ENCODE measurements at places on chromosomes 7 and 10. TPM values are rescaled to one million over a fixed set of nuclear protein-coding genes. Genes with fewer than 3 reads are reported as not detected.
A peak's percentile ranks its signal among the peaks of the same experiment; 100 is the strongest.

GRCh38 chr10:6347391-6347951 lies 144.7 kb downstream of the PFKFB3 start:
- peak overlapping the region; percentile 63 for H3K4me3 ChIP-seq
- H3K27me3 ChIP-seq: no peaks in the 10 kb centered on the region
- peaks cover 43% of the 10 kb centered on the region for H3K4me1 ChIP-seq
- no peaks in the 10 kb centered on the region for H3K36me3 ChIP-seq
- peak; percentile 56 for DNase-seq
- H3K27ac ChIP-seq: peak overlapping the region; percentile 95

DNA sequence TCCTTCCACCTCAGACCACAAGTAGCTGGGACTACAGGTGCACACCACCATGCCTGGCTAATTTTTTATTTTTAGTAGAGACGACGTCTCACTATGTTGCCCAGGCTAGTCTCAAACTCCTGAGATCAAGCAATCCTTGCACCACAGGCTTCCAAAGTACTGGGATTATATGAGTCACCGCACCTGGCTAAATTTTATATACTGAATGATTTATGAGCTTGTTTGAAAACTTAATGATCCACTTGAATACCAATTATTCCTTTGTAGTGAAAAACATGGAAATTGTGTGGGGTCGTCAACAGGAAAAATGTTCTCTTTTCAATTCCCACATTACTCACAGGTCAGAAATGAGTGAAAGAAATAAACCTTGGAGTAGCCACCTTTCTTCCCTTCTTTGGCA lies 31.3 kb downstream of the RAPGEF5 start:
- peaks cover 87% of the 10 kb centered on the region for H3K4me1 ChIP-seq
- H3K27ac ChIP-seq: peak overlapping the region; percentile 56
- H3K36me3 ChIP-seq: no peaks in the 10 kb centered on the region
- no peak for DNase-seq

DNA sequence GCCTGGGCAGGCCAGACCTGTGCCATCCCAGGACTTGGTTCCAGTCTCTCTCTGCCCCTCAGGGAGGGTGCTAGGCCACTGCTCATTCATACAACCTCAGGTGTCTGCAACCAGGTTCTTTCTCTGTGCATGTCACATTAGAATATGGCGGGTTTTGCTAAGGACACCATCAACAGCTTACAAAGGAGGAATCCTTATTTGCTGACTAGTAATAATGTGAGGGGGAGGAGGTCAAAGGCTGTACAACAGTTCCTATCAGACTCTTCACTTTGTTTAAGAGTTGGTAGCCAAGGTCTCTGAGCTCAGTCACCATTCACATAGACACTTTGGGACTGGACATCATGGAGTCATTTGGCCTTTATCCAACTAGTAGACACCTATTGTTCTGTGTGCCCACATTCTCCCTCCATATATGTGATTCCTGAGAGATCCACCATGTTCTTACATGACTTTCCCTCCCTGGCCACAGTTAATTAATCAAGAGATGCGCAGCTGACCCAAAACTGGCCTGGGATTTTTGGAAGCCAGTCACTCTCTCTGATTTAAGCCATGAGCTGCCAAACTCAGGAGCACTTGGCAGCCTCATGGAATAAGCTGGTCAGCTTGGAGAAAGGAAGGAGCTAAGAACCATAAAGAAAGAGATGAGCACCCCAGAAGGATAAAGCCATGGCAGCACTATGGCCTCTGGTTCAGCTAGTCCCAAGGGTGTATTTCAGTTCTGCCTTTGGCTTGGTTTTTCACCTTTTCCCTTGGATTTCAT lies 51.2 kb downstream of the DPCD start:
- no peak overlapping the region for H3K4me3 ChIP-seq
- H3K36me3 ChIP-seq: peaks cover 3% of the 10 kb centered on the region
- no peaks in the 10 kb centered on the region for H3K4me1 ChIP-seq
- no peak overlapping the region for H3K27ac ChIP-seq
- H3K27me3 ChIP-seq: no peaks in the 10 kb centered on the region

GRCh38 chr7:37040330-37040729 lies 316.0 kb upstream of the AOAH start:
- H3K36me3 ChIP-seq: no peaks in the 10 kb centered on the region
- H3K4me1 ChIP-seq: peaks cover 1% of the 10 kb centered on the region
- no peak overlapping the region for H3K4me3 ChIP-seq
- DNase-seq: no peak
- H3K27ac ChIP-seq: no peak overlapping the region
- no peaks in the 10 kb centered on the region for H3K27me3 ChIP-seq

DNA sequence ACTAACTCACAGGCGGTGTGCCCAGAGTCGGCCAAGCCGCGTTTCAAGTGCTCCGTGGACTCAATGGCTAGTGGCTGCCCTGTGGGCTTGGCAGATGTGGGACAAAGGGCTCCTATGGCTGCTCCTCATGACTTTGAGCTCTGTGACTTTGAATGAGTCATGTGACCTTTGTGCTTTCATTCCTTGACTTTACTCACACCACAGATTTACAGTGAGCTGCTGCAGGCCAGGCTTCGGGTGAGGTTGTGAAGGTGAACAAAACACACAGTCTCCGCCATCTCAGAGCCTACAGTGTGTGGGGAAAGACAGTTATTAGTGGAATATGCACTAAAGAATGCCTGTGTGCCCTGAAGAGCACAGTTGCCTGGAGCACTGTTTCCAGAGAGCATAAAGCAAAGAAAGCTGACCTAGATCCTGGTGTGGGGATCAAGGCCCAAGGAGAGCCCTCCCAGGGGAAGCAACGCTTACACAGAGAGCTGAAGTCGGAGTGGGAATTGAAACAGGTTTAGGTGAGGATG lies 29.7 kb upstream of the PLEKHA1 start:
- H3K4me3 ChIP-seq: no peak overlapping the region
- H3K36me3 ChIP-seq: no peaks in the 10 kb centered on the region
- DNase-seq: no peak
- H3K27ac ChIP-seq: no peak overlapping the region
- H3K27me3 ChIP-seq: no peaks in the 10 kb centered on the region

DNA sequence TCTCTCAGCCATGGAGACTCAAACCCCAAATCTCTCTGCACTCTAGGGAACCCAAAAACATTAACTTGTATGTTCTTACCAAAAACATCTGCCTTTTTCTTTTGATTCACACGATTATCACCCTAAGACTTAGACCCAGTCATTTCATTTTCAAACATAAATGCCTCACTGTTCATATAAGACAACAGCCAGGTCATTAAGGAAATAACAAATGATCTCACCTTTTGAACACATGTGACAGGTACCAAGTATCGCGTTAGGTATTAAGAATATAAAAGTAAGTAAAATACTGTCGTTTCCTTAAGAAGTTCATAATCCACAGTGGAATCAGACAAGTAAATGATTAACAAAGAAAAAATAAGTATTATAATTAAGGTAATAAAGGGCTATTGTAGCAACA lies 8.8 kb downstream of the TM9SF3 start:
- no peak overlapping the region for H3K4me3 ChIP-seq
- peaks cover 14% of the 10 kb centered on the region for H3K36me3 ChIP-seq
- no peak for DNase-seq
- peaks cover 5% of the 10 kb centered on the region for H3K4me1 ChIP-seq

DNA sequence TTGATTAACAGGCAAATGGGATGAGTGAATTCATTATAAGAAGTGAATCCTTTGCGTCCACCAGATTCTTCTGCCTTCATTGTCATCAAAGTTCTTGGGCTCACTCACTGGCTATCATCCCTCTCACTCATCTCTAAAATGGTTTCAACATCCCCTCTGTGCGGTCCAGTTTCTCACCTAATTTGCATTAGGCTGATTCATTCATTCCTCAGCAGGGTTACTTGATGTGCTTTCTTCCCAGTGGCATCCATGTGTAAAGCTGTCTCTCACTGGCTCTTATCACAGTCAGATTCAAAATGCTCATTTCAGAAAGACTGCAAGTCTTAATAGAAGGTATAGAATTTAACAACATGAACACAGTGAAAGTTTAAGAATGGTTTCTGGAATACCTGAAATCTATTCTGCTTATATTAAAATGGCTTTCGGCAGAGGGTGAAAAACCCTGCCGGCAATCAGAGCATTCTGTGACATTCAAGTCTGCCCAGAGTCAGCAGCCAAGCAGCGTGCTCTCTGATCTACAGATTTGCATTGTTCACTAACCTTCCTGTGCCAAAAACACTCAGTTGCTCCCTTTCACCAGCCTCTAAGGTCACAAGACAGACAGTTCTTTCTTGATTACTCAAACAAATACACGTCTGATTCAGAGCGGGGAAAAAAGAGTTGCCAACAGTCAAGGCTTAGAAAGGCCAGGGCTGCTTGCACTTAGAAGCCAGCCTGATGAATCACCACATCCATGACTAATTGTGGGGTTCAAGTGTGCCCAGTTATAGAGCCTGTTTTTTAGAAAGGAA lies 106.7 kb downstream of the TES start:
- H3K27me3 ChIP-seq: no peaks in the 10 kb centered on the region
- H3K36me3 ChIP-seq: no peaks in the 10 kb centered on the region
- no peak for DNase-seq
- H3K27ac ChIP-seq: no peak overlapping the region

DNA sequence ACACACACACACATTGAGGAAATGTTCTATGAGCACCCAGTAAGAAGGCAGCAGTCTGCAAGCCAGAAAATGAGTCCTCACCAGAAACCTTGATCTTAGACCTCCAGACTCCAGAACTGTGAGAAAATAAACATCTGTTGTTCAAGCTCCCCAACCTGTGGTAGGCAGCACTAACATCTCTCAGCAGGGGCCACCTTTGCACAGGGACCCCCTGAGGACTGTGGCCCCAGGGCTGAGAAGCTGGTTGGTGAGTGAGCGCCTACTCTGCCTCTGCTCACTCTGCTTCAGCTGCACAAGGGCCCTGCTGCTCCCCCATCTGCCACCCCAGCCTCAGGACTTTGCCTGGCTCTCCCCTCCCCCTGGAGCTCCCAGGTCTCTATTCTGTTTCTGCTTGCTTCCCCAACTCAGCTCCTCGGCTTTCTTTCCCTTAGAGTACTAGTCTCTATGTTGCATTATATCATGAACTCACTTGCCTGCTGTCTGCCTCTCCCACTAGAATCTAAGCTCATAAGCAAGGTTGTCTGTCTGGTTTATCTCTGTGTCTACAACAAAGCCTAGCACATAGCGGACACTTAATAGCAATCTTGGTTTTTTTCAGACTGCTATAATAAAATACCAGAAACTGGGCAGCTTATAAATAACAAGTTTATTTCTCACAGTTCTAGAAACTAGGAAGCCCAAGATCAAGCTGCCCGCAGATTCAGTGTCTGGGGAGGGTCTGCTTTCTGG lies 40.4 kb upstream of the PRLHR start:
- DNase-seq: no peak
- no peaks in the 10 kb centered on the region for H3K27me3 ChIP-seq
- no peaks in the 10 kb centered on the region for H3K4me1 ChIP-seq
- H3K4me3 ChIP-seq: no peak overlapping the region

GRCh38 chr7:95342642-95343307 lies 18.4 kb upstream of the PON1 start:
- no peaks in the 10 kb centered on the region for H3K4me1 ChIP-seq
- no peak overlapping the region for H3K4me3 ChIP-seq
- DNase-seq: no peak
- H3K27ac ChIP-seq: no peak overlapping the region
- H3K36me3 ChIP-seq: no peaks in the 10 kb centered on the region

- H3K27me3 ChIP-seq: no peaks in the 10 kb centered on the region
- H3K4me3 ChIP-seq: no peak overlapping the region
- no peak for DNase-seq
- no peaks in the 10 kb centered on the region for H3K36me3 ChIP-seq
- no peaks in the 10 kb centered on the region for H3K4me1 ChIP-seq
- no peak overlapping the region for H3K27ac ChIP-seq
Observed at GRCh38 chr10:62394556-62395018, 20.4 kb downstream of the ZNF365 start.

- no peaks in the 10 kb centered on the region for H3K27me3 ChIP-seq
- H3K27ac ChIP-seq: no peak overlapping the region
- no peaks in the 10 kb centered on the region for H3K36me3 ChIP-seq
- no peak overlapping the region for H3K4me3 ChIP-seq
- no peaks in the 10 kb centered on the region for H3K4me1 ChIP-seq
- no peak for DNase-seq
Observed at GRCh38 chr7:115183431-115184057, 261.6 kb downstream of the MDFIC start.

DNA sequence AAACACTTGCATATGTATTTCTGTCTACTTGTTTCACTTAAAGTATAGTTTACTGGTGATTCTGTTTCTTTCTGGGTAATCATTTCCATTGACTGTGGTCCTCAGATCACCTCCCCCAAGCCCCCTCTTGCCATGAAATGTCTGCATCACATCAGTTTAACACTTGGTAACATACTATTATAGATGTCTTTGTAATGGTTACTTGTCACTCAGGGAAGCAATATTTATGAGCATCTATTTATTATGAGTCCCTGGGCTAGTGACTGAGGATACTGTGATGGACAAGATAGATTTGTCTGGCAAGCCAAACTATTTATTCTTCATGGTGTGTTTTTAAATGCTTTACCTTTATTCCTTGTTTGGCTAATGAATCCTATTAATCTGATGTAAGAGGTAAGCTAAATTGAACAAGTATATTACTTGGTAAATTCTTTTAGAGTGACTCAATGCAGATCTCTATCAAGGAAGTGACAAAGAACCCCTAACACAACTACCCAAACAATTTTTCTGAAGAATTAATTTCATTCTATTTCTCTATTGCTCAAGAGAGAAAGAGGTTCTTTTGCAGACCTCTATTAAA lies 270.9 kb downstream of the RELN start:
- no peak for DNase-seq
- H3K27ac ChIP-seq: no peak overlapping the region
- H3K4me3 ChIP-seq: no peak overlapping the region
- H3K36me3 ChIP-seq: no peaks in the 10 kb centered on the region

GRCh38 chr7:107693396-107693795 lies 32.8 kb downstream of the SLC26A4 start:
- H3K27ac ChIP-seq: no peak overlapping the region
- no peaks in the 10 kb centered on the region for H3K4me1 ChIP-seq
- no peak for DNase-seq
- H3K27me3 ChIP-seq: no peaks in the 10 kb centered on the region
- no peaks in the 10 kb centered on the region for H3K36me3 ChIP-seq
- no peak overlapping the region for H3K4me3 ChIP-seq

DNA sequence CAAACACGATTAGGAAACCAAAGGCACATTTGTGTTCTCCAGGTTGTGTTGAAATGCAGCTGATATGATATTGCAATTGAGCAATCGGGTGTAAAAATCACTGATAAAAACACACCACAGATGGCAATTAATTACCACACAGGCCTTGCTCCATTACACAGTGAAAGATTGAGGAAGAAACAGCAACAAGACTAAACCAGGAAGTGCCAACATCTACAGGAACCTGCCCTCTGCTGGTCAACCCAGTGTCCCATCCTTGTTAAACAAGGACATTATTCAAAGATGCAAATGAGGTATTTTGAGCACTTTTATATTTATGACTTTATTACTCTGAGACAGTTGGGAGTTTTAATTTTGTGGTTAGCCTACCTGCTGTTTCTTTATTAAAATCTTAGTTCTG lies 765.6 kb upstream of the GHITM start:
- H3K27me3 ChIP-seq: no peaks in the 10 kb centered on the region
- no peak overlapping the region for H3K4me3 ChIP-seq
- H3K4me1 ChIP-seq: no peaks in the 10 kb centered on the region

TFEC gene
- total RNA-seq: not detected

GRM8 gene
- total RNA-seq: not detected

FAM131B gene
- not detected for total RNA-seq

NODAL gene
- total RNA-seq: not detected

NPSR1 gene
- total RNA-seq: not detected

ANKRD1 gene
- total RNA-seq: not detected

ARMC3 gene
- not detected for total RNA-seq

GRID1 gene
- 0.18 TPM for total RNA-seq

HHEX gene
- total RNA-seq: 84.2 TPM

LLCFC1 gene
- not detected for total RNA-seq

DKK1 gene
- total RNA-seq: not detected
